ENCODE measurements at places on chromosomes 7 and 10.
A peak's percentile ranks its signal among the peaks of the same experiment; 100 is the strongest.

DNA sequence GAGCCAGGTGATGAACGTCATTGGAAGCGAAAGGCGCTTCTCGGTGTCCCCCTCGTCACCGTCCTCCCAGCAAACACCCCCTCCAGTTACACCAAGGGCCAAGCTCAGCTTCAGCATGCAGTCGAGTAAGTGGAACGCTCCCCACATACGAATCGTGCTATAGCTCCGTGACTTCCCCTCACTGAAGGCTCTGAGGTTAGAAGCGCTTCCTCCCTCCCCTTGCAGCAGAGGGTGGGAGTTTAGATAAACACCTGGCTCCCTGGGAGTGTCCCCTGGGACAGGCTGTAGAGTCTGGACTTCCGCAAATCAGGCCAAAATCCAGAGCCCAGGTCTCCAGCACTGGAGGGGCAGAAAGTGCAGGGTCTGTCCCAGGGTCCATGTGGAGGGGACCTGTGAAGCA, 105.0 kb upstream of the NPS start:
- no peak for DNase-seq

DNA sequence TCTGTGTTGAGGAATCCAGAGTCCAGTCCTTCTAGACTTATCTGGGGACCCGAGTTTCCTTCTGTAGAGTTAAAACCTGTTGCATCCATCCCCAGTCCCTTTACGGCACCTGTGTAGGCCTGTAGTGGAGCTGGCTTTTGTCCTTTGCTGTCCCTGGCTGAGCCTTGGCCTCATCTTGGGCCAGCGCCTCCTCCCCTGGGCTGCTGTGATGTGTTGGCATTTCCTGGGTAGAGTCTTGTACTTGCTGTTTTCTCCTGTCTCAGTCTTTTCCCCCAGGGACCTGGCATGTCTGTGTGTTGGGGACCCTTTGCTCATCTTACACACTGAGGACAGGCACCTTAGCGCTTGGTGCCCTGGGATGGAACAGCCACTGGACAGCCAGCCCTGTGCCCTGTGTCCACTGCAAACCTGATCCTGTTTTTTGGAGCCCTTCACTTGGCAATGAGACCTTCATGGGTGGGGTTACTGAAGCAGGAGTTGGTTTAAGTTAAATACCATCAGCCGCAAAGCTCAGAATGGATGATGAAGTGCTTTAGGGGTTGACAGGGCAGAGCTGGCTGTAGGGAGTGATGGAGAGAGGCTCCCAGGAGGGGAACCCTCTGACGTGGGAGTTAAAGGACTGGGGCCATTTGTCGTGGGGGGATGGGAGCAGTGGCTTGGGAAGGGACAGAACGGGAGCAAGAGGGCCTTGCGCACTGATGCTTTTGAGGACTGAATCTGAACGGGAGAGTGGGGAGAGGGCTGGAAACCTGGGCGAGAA, 50.9 kb downstream of the CUX1 start:
- no peak for DNase-seq

GRCh38 chr10:71998840-71999194, 34.6 kb downstream of the CHST3 start:
- DNase-seq = no peak

DNA sequence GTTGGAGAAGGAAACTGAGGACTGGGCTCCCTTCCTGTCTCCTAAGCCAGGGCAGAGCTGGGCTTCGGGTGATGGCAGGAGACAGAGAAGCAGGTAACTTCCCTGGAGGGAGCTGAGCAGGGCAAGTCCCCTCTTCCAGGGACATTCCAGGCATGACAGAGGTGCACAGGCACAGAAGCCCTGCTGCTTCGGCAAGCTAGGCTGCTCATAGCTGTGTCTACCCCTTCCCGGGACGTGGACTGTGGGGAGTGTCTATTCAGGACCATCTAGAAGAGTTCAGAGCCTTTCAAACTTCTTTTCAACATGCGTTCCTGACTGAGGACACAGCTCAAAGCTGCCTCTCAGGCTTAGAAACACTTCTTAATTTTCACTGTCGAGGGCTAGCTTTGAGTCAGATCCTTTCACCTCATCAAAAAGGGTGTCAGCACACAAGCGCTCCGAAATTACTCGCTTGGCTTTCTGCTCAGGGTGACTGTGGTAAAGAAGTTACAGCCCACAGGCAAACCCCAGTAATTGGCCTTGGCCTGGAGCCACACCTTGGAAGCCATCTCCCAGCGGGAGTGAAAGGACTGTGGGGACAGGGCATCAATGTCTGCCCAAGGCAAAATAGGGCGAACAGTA, 63.7 kb upstream of the STEAP1B start:
- DNase-seq = no peak

- no peak for DNase-seq
Measured at GRCh38 chr7:152313831-152314604, 121.8 kb downstream of the KMT2C start.

DNA sequence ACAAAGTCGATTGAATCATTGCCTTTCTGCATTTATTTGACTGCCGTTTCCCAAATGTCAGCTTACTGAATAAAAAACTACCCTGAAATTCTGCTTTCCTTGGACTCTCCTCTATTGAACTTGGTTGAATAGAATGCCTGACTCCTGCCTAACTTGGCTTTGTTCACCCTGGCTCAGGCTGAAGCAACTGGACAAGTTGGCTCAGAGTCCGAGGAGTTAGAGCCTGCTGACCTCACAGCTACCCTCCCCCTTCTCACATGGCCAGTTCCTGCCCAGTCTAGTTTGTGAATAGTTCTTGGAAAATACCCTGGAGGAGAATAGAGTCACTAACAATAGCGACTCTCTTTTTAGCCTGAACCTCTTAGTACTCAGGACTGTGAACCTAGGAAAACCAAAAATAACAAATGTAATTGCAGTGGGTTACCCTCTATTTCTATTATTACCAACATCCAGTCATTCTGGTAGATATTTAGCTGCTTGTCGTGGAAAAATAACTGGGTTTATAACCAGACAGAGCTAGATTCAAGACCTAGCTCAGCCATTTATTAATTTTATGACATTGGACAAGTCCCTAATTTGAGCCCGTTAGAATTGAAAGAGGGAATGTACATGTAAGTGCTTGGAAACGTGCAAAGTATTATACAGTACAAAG, 17.3 kb upstream of the NRBF2 start:
- no peak for DNase-seq

GRCh38 chr10:47238331-47239095, 61.5 kb upstream of the GDF10 start:
- no peak for DNase-seq

GRCh38 chr7:1865000-1865555, 195.0 kb downstream of the ELFN1 start:
- DNase-seq = no peak

DNA sequence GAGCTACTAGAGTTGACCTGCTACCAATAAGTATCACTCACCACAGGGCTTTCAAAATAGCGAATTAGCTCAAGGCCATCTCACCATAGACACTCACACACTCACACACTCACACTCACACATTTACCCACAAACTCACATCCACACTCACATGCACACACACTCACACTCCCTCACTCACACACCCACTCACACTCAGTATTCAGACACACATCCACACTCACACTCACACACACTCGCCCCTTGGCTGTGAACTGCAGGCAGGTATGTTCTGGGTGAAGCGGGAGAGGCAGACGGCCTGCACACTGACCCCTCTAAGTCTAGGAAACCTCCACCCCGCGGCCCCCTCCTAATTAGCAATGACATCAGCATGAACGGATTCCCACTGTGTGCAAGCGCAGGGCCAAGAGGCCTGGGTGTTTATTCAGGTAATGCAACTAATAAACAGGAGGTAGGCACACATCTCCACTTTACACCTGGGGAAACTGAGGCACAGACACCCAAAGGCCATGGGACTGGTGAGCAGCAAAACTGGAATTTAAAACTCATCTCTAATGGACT, 94.6 kb downstream of the ADARB2 start:
- no peak for DNase-seq

DNA sequence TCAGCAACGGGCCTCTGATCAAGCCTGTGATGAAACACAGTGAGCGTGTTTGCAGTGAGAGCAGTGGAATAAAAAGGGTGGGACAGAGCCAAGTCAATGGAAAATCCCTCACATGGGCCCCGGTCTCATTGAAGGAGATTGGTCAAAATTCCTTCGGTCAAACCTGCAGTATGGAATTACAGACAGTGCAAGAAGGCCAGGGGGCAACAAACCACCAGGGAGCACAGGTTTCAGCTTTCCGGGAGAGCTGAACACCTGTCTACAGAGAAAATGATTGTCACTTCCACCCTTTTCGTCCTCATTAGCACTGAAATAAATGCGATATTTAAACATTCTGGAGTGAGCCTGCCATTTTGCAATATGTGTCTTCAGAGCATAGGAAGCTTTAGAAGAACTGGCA, 92.9 kb downstream of the GPR26 start:
- DNase-seq = no peak

- no peak for DNase-seq
Measured at GRCh38 chr7:119572132-119572531, 700.8 kb upstream of the KCND2 start.

- no peak for DNase-seq
Measured at GRCh38 chr7:118218413-118219156, 5.9 kb upstream of the ANKRD7 start.

GRCh38 chr10:69901628-69902505, 100.2 kb downstream of the COL13A1 start:
- DNase-seq = peak; percentile 10

DNA sequence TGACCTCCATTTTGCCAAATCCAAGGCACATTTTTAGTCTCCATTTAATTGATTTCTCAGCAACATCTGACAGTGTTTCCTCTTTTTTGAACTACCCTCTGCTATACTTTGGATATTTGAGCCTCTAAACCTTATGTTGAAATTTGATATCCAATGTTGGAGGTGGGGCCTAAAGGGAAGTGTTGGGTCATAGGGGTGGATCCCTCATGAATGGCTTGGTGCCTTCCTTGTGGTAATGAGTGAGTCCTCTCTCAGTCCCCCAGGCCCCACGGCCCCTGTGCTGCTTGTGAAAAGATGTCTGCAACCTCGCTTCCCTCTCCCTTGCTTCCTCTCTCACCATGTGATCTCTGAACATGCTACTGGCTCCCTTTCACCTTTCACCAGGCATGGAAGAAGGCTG, 96.8 kb upstream of the DGKB start:
- DNase-seq = no peak

GRCh38 chr10:24518981-24519597, 204.6 kb downstream of the ARHGAP21 start:
- DNase-seq = peak; percentile 19

- DNase-seq = no peak
Measured at GRCh38 chr7:122628651-122629411, 70.1 kb downstream of the RNF133 start.

DNA sequence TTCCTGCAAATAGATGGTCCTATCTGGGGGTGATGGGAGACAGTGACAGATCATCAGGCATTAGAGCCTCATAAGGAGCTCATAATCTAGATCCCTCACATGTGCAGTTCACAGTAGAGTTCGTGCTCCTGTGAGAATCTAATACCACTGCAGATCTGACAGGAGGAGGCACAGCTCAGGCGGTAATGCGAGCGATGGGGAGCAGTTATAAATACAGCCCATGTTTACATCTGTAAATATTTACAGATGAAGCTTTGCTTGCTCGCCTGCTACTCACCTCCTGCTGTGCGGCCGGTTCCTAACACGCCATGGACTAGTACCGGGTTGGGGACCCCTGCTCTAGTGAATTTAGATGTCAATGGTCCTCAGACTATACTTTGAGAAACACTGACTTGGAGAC, 17.0 kb upstream of the CDCA7L start:
- DNase-seq = no peak

GRCh38 chr7:69561266-69561960, 36.9 kb upstream of the AUTS2 start:
- no peak for DNase-seq

DNA sequence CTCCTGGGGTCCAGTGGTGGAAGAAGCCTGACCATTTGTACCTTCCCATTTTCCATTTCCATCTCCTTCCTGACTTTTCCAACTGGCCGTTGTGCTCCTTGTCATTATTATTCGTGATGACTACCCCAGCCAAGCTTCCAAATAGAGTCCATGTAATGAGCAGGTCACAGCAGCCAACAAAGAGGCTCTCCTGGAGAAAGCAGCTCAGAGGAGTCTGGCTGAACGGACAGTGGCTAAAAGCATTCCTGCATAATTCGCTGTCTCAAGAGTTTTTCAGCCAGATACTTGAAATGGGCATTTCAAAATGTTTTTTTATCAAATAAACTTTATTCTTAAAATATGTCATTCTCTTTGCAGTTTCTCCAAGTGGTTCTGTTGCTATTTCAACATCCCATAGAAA, 458.6 kb downstream of the INHBA start:
- DNase-seq = no peak

DNA sequence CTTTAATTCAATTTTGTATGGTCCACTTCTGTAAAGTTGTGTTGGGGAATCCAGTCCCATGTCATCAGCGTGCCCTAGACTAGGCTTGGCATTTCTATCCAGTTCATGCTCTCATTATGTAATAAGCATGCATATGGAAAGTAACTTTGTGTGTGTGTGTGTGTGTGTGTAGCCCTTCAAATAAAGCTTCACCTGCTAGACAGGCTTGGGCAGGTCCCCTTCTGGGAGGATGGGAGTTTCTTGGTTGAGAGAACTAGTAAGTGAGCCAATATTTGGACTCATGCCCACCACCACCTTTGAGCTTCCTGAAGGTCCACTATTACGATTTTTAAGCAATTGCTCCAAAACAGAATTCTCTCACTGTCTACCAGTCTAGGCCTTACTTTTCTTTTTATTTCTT, 6.9 kb downstream of the BZW2 start:
- no peak for DNase-seq

DNA sequence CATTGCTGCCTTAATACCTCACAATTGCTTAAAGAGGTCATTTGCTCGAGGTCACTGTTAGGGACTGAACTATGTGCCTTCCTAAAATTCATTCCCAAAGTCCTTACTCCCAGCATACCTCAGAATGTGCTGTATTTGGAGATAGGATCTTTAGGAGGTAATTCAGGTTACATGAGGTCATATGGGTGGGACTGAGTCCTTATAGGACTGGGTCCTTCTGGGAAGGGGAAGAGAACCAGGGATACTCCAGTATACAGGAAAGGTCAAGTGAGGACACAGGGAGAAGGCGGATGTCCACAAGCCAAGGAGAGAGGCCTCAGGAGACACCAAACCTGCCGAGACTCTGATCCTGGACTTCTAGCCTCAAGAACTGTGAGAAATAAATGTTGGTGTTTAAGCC, 253.3 kb downstream of the PRPF18 start:
- DNase-seq = no peak

DNA sequence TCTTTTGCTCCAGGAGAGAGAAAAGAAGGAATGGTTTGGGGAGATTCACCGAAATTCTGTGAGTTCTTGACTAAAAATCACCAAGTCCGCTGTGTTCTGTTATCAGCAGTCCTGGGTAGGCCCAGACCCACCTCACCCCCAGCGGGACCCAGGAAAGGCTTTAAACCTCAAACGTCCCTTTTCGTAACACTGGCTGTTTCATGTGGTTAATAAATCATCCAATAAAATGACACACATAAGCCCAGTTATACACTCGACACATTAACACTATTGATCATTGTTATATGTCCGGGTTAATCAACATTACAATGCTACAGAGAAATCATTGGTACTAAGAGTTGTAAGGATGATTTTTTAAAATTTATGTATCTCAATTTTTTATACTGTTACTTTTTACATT, 25.2 kb downstream of the DIP2C start:
- DNase-seq = no peak
